ENCODE measurements at places on chromosomes 6 and 20. TPM values are rescaled to one million over a fixed set of nuclear protein-coding genes. Genes with fewer than 3 reads are reported as not detected.
A peak's percentile ranks its signal among the peaks of the same experiment; 100 is the strongest.

GRCh38 chr6:165834613-165835259 is 171.7 kb upstream of the PDE10A start:
- no peaks in the 10 kb centered on the region for H3K27me3 ChIP-seq
- no peak overlapping the region for H3K27ac ChIP-seq
- no peaks in the 10 kb centered on the region for H3K36me3 ChIP-seq
- DNase-seq: no peak

DNA sequence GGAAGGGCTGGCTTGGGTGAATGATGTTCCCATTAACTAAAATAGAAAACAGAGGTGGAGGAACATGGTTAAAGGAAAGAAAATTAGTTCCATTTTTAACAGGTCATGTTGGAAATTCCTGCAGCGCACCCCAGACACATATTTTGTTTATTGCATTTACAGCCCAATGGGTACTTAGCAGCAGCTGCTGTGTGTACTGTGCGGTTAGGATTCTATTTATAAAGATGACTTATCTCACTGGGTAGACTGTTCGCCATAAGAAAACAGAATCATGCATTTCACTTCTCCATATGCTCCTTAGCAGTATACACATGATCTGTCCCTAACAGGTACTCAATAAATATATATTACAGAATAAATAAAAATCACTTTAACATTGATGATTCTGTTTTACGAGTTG is 135.8 kb downstream of the SLC35F1 start:
- H3K36me3 ChIP-seq: no peaks in the 10 kb centered on the region
- H3K4me3 ChIP-seq: no peak overlapping the region

DNA sequence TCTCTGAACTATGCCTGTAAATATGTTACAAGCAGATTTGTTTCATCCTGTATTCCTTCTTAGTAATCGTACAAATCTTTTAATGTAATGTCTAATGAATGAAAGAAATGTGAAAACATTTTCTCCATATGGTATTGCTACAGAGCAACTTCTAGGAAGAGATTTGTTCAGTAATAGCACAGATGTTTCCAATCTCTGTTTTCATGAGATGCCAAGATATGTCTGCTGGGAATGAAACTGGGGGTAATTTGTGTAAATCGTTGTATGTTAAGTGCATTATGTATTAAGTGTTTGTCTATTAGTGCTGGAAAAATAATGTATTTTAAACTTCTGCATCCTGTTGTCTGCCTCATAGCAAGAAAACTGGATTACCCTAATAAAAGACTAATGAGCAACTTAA is 722.2 kb upstream of the EYS start:
- H3K36me3 ChIP-seq: no peaks in the 10 kb centered on the region
- no peak overlapping the region for H3K27ac ChIP-seq
- H3K27me3 ChIP-seq: no peaks in the 10 kb centered on the region
- no peak overlapping the region for H3K4me3 ChIP-seq
- no peak for DNase-seq
- no peaks in the 10 kb centered on the region for H3K4me1 ChIP-seq

- H3K27ac ChIP-seq: no peak overlapping the region
- H3K4me1 ChIP-seq: no peaks in the 10 kb centered on the region
- H3K36me3 ChIP-seq: no peaks in the 10 kb centered on the region
- H3K4me3 ChIP-seq: no peak overlapping the region
- H3K27me3 ChIP-seq: no peaks in the 10 kb centered on the region
- no peak for DNase-seq
Measured at GRCh38 chr6:116176596-116176995, 50.7 kb upstream of the COL10A1 start.

GRCh38 chr20:36268440-36269342 is 32.4 kb downstream of the AAR2 start:
- DNase-seq: no peak
- no peak overlapping the region for H3K27ac ChIP-seq
- peaks cover 2% of the 10 kb centered on the region for H3K27me3 ChIP-seq
- H3K36me3 ChIP-seq: no peaks in the 10 kb centered on the region
- no peak overlapping the region for H3K4me3 ChIP-seq

- peak overlapping the region; percentile 41 for H3K27ac ChIP-seq
- H3K36me3 ChIP-seq: no peaks in the 10 kb centered on the region
- no peak for DNase-seq
- no peaks in the 10 kb centered on the region for H3K27me3 ChIP-seq
- H3K4me3 ChIP-seq: no peak overlapping the region
Measured at GRCh38 chr20:47389867-47390347, 33.4 kb upstream of the ZMYND8 start.

DNA sequence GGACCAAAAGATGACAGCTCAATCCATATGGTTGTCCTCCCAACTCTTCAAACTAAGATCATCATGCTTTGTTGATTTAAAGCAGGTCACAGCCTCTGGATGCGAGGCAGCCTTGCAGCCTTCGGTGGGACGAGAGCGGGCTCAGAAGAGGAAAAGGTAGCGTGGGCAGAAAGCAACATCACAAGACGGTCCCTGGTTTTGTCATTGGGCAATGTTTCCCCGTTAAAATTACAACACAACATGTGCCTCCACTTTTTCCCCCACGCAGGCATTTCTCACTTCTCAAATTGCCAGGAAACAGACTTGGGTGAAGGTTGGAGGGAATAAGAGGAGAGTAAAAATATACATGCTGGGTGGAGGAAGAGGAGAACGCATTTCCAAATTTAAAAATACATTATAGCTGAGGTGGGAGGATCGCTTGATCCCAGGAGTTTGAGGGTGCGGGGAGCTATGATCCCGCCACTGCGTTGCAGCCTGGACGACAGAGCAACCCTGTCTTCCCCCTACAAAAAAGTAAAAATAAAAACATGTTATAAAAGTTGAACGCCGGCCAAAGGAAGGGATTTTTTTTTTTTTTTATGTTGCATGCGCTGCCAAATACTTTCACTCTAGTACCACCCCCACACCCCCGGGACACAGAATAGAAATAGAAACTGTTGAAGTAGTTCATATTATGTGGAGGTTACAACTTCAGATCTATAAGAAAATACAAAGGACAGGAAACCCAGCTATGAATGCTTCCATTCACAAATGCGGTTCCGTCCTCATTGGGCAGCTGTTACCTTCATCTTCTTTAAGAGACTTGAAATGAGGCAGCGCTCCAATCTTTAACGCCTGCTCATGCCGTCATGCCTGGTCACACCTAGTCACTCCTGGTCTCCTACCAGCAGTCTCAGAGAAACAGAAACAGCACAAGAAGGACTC is 13.9 kb upstream of the NAA20 start:
- peaks cover 8% of the 10 kb centered on the region for H3K27me3 ChIP-seq
- H3K36me3 ChIP-seq: no peaks in the 10 kb centered on the region
- H3K4me3 ChIP-seq: no peak overlapping the region

- DNase-seq: no peak
- no peaks in the 10 kb centered on the region for H3K27me3 ChIP-seq
- H3K36me3 ChIP-seq: no peaks in the 10 kb centered on the region
- H3K27ac ChIP-seq: no peak overlapping the region
- H3K4me3 ChIP-seq: no peak overlapping the region
Measured at GRCh38 chr6:2566048-2566447, 184.7 kb downstream of the MYLK4 start.

DNA sequence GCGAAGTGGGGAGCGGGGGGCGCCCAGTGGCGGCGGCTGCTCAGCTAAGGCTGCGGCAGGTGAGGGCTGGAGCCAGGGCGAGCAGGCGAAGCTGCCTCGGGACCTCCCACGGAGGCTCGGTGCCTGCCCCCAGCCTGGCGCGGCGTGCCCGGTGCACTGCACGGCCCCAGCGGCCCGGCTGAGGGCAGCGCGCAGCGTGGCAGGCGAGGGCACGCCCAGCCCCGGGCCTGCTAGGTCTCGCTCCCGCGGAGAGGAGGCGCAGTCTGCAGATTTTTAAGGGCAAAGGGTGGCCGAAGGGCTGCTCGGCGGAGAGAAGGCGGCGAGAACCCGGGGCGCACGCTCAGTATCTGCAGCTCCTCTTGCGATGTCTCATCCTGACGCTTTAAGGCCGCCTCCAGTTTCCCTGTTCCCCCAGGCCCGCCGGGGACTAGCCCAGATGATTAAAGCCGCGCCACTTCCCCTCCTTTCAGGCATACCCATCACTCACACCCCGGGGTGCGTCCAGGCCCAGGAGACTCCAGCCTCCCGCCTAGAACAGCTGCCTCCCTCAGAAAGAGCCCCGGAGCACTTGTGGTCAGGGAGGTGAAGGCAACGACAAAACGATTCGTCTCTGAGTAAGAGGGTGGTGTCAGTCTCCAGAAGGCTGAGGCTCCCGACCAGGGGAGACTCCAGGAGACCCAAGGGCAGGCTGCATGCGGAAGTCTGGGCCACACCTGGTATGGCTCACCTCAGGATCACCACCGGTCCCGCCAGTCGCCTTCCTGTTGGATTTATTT is at the start of gene FERMT1:
Gene FERMT1 (minus strand): TSS at position 158 of the 776 bp plus-strand sequence. CDS start 3,476 bp downstream, outside the sequence.
- DNase-seq: no peak
- H3K27ac ChIP-seq: no peak within 1 kb of the TSS
- H3K27me3 ChIP-seq: peaks cover 1% of the 10 kb centered on the region

DNA sequence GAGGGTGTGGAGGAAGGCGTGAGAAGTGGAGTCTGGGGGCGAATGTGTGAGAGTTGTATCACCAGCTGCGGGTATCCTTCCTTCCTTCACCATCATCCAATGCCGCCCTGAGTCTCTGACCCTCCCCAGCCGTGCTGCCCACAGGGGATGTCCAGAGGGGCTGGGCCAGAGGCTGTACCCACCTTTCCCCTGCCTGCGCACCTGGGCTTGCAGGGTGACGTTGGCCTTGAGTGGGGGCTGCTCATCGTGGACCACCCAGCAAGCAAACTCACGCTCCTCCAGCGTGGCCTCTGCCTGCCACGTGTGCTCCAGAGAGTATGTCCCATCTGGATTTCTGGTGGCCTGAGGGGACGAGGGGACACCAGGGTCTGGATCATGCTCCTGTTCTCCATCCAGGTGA is 116.9 kb upstream of the SIRPA start:
- DNase-seq: no peak
- no peak overlapping the region for H3K4me3 ChIP-seq
- H3K36me3 ChIP-seq: no peaks in the 10 kb centered on the region
- H3K27me3 ChIP-seq: peaks cover under 1% of the 10 kb centered on the region
- no peaks in the 10 kb centered on the region for H3K4me1 ChIP-seq

DNA sequence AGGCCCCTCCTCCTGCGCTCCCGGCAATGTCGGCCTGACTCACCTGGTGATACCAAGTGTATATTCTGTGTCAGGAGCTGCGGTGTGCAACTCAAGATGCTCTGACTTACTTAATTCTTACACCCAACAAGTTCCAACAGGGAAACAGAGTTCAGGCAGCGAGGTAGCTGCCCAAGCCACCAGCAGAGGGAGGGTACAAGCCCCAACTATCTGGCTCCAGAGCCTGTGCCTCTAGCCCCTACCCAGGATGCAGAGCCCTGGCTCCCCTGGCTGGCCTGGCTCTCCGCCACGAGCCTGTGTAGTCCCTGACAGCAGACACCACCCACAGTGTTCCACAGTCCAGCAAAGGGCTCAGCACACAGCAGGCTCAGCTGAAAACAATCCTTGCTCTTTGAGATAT is 34.9 kb downstream of the C20orf203 start:
- H3K27ac ChIP-seq: no peak overlapping the region
- H3K4me3 ChIP-seq: no peak overlapping the region
- no peaks in the 10 kb centered on the region for H3K27me3 ChIP-seq
- no peaks in the 10 kb centered on the region for H3K4me1 ChIP-seq
- H3K36me3 ChIP-seq: no peaks in the 10 kb centered on the region

DNA sequence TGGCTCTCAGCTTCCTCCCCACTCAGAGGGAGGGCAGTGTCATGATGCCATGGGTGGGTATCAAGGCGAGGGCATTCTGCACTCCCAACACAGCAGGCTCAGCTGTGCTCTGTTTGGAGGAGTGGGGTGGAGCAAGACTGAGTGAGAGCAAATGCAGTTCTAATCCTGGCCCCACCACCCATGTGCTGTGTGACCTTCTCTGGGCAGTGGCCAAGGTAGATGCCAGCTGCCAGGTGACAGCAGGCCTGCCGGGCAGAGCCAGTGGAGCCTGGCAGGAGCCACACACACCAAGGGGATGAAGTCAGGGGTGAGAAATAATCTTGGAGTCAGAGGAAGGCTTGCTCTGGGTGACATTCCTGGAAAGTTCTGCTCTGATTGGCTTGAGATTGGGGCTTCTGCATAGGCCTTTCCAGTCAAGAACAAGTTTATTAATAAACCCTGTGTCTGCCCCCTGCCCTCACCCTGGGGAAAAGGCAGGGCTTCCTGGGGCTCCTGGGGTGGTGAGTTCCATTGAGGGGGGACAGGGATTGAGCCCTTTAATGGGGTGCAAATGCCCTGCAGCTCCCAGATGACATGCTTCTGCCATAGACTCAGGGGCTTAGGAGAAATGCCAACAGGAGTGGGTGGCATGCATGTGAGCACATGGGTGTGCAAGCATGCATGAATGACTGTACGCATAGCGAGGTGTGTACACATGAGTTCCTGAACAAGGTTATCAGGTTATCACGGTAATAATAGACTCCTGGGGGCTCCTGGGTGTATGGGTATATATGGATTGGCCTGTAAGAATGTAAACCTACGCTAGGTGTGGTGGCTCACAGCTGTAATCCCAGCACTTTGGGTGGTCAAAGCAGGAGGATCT is 134.2 kb downstream of the MRPL14 start:
- H3K36me3 ChIP-seq: no peaks in the 10 kb centered on the region
- no peaks in the 10 kb centered on the region for H3K27me3 ChIP-seq
- H3K4me1 ChIP-seq: peaks cover 10% of the 10 kb centered on the region
- H3K27ac ChIP-seq: no peak overlapping the region
- no peak overlapping the region for H3K4me3 ChIP-seq
- no peak for DNase-seq

GRCh38 chr6:54074578-54075195 is 36.6 kb upstream of the MLIP start:
- H3K4me3 ChIP-seq: no peak overlapping the region
- H3K27ac ChIP-seq: no peak overlapping the region
- no peak for DNase-seq
- no peaks in the 10 kb centered on the region for H3K4me1 ChIP-seq
- no peaks in the 10 kb centered on the region for H3K36me3 ChIP-seq

DNA sequence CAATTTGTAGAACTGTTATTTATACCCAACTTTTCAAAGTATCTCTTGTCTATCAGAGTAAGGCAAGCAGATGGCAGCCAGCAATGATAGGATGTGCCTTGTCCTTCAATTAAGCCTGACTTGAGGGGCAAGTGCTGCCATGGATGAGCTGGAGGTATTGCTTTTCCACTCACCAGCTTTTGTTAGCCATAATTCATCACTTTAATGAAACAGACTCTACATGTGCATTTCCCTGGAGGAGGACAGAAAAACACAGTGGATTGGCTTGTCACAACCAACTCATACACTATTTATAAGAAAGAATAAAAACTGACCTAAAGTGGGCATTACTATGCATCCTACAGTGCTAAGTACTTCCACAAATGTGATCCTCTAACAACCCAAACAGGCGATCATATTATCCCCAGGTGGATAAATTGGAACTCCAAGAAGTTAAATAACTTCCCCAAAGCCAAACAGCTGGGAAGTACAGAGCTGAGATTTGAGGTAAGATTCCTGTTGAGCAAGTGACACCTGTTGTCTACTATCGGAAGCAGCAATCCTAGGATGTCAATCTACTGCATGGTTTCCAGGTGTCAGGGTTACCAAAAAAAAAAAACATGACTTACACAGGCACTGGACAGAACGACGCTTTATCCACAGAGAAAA is 73.9 kb upstream of the NRSN1 start:
- H3K27me3 ChIP-seq: no peaks in the 10 kb centered on the region
- no peaks in the 10 kb centered on the region for H3K36me3 ChIP-seq
- H3K4me3 ChIP-seq: no peak overlapping the region
- no peak for DNase-seq
- H3K27ac ChIP-seq: no peak overlapping the region
- H3K4me1 ChIP-seq: no peaks in the 10 kb centered on the region

CCR6 gene
- 7.3 TPM for total RNA-seq

NFATC2 gene
- 20.0 TPM for total RNA-seq

MOG gene
- not detected for total RNA-seq

POM121L2 gene
- not detected for total RNA-seq

LAMA5 gene
- 2.2 TPM for total RNA-seq

RNF144B gene
- 0.58 TPM for total RNA-seq

PCSK2 gene
- total RNA-seq: not detected

LPA gene
- total RNA-seq: 2.8 TPM

CEP162 gene
- total RNA-seq: 4.3 TPM
